ENCODE measurements at places on chromosomes 6 and 20.

DNA sequence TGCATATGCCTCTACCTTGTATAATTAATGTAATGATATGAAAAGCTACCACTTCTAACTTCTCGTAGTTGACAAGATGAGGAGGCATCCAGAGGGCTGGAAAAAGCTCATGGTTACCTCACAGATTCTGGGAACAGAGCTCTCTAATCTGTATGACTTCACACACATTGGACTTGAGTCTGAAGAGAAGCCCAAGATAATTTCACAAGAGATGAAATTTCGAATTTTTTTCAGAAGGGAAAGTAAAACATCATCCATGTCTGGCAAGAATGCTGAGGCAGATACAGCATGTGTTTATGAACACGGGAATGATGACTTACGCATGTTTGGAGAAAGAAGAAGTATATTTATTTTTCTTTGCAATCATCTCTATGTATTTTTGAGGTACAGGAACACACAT is 141.8 kb upstream of the TENT5A start:
- no peaks in the 10 kb centered on the region for H3K36me3 ChIP-seq
- H3K4me3 ChIP-seq: peak overlapping the region; percentile 54
- H3K27ac ChIP-seq: peak overlapping the region; percentile 74
- DNase-seq: peak; percentile 90
- H3K4me1 ChIP-seq: peaks cover 83% of the 10 kb centered on the region

GRCh38 chr20:64045346-64046011 is 4.0 kb downstream of the SOX18 start:
- H3K36me3 ChIP-seq: no peaks in the 10 kb centered on the region
- DNase-seq: no peak
- H3K27ac ChIP-seq: no peak overlapping the region
- H3K4me1 ChIP-seq: peaks cover 8% of the 10 kb centered on the region

GRCh38 chr6:845101-845500 is 152.2 kb upstream of the EXOC2 start:
- no peak for DNase-seq
- H3K4me1 ChIP-seq: no peaks in the 10 kb centered on the region
- no peak overlapping the region for H3K27ac ChIP-seq
- no peaks in the 10 kb centered on the region for H3K27me3 ChIP-seq
- no peaks in the 10 kb centered on the region for H3K36me3 ChIP-seq

GRCh38 chr20:64146301-64146935 is 17.8 kb upstream of the MYT1 start:
- H3K4me3 ChIP-seq: no peak overlapping the region
- DNase-seq: no peak
- 0 out of 2 replicates have a peak, but pooled peaks cover 8% of the 10 kb centered on the region for H3K27me3 ChIP-seq
- no peaks in the 10 kb centered on the region for H3K36me3 ChIP-seq

GRCh38 chr20:53914781-53915445 is 155.5 kb downstream of the BCAS1 start:
- peak overlapping the region; percentile 74 for H3K4me3 ChIP-seq
- H3K27me3 ChIP-seq: no peaks in the 10 kb centered on the region
- H3K36me3 ChIP-seq: no peaks in the 10 kb centered on the region
- peak overlapping the region; percentile 98 for H3K27ac ChIP-seq

DNA sequence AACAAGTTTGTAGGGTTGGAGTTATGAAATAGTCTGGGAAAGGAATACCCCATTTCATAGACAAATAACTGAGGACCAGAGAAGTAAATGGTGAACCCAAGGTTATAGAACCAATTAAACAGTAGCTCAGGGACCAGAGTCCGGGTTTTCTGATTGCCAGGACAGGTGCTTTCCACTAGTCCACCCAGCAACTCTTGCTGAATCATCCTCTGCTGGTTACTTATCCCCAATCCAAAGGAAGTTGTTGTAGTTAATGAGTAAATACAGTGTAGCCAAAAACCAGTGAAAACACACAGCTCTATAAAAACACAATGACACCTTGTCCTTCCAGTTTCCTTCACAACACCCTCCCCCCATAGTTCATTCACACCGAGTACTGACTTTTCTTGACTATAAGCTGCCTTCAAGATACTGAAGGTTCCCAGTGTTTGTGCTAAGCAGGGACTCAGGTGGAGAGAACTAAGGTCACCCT is 766 bp upstream of the TINAG start:
- no peaks in the 10 kb centered on the region for H3K27me3 ChIP-seq
- no peak overlapping the region for H3K27ac ChIP-seq
- H3K4me3 ChIP-seq: no peak overlapping the region
- DNase-seq: no peak
- H3K4me1 ChIP-seq: no peaks in the 10 kb centered on the region

DNA sequence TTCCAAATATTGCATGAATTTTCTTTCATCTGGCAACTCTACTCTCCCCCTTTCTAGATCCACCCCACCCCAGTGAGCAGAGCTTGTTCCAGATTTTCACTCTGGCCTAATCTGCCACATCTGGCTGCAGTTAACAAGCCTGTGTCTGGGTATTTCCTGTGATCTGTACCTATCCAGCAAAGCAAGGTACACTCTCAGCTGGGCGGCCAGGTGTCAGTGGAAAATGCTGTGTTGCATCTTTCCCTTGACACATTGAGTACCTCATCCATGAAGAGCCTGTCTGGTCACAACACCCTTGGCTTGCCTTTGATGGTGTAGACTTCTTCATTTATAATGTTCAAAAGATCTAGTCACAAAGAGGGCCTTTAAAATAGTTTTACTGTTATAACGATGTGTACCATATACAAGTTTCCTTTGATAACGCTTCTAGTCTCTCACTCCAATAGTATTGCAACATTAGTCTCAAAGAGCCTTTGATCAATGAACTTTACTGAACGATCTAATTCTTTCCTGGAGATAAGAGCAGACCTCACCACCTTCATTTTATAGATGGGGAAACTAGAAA is 6.0 kb upstream of the RNF182 start:
- H3K4me1 ChIP-seq: peaks cover 11% of the 10 kb centered on the region
- H3K27me3 ChIP-seq: no peaks in the 10 kb centered on the region
- H3K4me3 ChIP-seq: no peak overlapping the region
- no peak overlapping the region for H3K27ac ChIP-seq
- H3K36me3 ChIP-seq: no peaks in the 10 kb centered on the region

Measured in GM23248 (cell line).